ENCODE measurements at places on chromosomes 7 and 10.
A peak's percentile ranks its signal among the peaks of the same experiment; 100 is the strongest.

DNA sequence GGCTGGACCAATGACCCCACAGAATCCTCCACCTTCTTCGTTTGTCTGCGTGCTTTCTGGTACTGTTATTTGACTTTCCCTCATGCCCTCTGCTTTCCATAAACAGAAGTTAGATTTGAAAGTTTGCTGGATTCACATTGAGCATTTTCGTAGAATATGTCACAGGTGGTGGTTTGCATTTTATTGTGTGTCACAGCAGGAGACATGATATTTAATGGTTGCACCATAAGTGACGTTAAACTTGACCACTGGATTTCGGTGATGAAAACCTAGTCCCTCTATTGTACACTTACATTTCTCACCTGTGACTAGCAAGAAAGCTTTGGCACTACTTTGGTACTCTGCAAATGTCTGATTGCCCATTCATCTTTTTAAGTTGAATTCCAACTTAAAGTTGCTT is 15.2 kb upstream of the MKX start:
- no peak for DNase-seq

GRCh38 chr7:44633254-44634186 is 27.1 kb downstream of the OGDH start:
- peak; percentile 45 for DNase-seq

DNA sequence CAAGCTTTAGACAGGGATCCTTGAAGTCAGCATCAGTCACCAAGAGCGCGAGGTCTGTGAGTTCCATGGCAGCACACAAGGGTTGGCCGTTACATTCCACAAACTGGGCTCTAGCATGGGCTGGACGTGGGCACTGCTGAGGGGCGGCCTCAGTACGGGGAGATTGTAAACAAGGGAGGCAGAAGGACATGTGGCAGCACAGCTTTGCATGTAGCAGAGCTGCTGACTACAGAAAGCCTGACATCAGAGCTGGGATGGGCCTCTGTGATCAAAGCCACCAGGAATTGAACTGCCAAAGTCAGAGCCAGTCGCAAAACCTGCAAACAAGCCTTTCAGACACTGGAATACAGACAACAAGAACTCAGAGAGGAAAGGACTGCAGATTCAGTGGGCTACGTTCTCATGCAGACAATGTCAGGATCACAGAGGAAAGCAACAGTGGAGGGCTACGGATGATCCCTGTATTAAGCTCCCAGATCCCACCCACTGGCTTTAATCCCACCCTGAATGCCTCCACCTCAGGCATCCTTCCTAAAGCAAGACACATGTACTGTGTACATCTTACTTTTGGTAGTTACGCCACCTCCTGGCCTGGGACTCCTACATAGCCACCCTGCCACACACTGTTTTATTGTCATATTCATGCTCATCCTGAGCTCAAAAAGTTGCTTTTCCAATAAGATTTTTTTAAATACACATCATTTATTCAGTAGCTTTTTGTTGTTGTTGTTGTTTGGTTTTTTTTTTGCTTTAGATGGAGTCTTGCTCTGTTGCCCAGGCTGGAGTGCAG is 291.1 kb upstream of the IMMP2L start:
- DNase-seq, result no peak

DNA sequence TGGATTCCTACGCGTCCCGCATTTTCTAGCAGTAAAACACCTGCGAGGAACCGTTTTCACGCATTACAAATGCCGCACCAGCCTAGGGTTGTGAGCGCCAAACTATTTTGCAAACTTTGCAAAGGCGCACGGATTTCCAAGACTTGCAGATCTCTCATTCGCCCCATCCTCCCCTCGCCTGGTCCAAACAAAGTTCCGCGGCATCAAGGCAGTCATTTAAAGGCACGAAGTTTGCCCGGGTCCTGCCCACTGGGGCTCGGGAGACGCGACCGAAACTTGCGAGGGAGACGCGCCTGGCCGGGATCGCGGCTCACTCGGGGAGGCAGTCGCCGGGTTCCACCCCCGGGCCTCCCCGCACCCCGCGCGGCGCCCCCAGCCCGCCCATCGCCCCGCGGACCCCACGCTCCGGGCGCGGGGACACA is 613 bp downstream of the USP6NL start:
- peak; percentile 10 for DNase-seq

- DNase-seq, result no peak
These were observed 27.1 kb downstream of the AKR1B1 start for GRCh38 chr7:134431815-134432214.

DNA sequence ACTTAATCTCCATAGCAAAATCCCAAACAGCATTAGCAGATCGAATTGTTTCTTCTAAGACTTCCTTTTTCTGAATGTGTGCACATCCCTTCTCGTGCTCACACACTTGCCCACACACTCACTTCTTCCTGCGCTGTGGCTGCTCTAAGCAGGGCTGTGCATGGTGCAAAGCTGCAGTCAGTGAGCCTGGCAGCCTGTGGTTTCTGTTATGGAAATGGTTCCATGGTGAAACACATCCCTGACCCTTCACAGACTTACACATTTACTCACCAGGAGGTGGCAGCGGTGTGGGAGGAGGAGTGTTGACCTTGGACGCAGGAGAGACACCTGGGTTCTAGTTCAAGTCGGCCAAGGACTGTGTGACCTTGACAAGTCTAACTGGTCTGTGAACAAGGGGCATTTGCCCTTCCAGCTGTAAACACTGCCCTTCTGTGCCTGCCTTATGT is 24.9 kb downstream of the MTURN start:
- no peak for DNase-seq

DNA sequence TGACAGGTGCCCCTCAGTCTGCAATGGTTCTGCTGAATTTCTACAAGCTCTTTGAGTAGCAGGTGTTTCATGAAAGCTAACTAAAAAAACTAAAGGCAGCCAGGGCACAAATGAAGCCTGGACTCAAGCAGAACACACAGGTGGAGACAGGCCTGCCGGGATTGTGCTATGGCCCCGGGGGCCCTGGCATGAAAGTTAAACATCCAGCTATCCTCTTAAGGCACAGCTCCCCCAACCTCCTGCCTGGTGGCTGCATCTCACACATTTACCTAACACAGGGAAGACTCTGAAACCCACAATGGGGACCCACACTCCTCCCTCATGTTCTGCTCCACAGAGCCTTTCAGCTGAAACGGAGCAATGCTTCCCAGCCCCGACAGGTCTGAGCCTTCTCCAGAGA is 76.3 kb upstream of the CAMK2B start:
- DNase-seq, result no peak

DNA sequence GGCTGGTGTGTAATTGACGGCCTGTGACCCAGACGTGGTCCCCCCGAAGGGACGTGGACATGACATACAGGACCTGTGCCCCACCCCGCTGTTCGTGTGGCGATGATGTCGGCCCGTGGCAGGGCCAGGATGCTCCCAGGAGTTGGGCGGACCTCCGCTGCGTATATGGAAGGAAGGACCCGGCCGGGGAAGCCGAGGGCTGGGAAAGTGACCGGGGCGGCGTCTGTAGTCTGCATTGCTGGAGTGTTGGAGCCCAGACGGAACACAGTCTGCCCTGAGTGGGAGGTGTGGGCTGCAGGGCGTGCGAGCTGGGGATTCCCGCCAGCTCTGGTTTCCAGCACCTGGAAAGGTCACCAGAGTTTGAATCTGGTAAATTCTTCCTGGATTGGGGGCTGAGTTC is 45.0 kb upstream of the FOXL3 start:
- DNase-seq, result no peak

DNA sequence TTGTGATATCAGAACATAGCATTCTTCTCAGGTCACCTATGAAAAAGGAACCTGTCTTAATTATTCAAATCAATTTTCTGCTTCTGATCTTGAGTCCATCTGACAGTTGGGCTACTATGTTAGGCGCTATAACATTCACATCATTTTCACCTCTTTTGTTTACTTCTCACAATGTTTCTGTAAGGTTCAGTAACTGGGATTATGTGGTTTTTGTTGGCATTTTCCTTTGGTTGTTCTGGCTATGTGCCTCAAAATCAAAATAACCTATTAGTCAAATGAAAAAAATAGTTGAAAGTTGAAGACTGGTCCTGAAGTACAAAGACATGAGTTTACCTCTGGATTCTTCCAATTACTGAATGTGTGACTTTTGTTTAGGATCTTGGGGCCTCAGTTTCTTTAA is 221.3 kb upstream of the SMIM30 start:
- no peak for DNase-seq

GRCh38 chr10:70120417-70120816 is 12.2 kb downstream of the AIFM2 start:
- no peak for DNase-seq

DNA sequence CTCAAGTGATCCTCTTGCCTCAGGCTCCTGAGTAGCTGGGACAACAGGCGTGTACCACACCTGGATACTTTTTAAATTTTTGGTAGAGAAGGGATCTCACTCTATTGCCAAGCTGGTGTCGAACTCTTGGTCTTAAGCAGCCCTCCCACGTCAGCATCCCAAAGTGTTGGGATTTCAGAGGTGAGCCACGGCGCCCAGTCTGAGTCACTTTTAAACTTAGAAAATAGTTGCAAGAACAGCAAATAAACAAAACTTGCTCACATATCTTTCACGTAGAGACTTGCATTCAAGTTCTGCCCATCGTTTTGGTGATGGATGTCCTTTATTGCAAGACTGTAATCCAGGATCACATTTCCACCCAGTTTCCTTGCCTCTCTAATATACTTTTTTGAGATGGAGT is 16.6 kb downstream of the GTF2I start:
- DNase-seq, result no peak

- peak; percentile 87 for DNase-seq
These were observed at the start of gene BAMBI for GRCh38 chr10:28676968-28677887. Gene BAMBI, plus strand, starts transcription at chr10:28677521. Its CDS starts 377 bp downstream, at chr10:28677898.

DNA sequence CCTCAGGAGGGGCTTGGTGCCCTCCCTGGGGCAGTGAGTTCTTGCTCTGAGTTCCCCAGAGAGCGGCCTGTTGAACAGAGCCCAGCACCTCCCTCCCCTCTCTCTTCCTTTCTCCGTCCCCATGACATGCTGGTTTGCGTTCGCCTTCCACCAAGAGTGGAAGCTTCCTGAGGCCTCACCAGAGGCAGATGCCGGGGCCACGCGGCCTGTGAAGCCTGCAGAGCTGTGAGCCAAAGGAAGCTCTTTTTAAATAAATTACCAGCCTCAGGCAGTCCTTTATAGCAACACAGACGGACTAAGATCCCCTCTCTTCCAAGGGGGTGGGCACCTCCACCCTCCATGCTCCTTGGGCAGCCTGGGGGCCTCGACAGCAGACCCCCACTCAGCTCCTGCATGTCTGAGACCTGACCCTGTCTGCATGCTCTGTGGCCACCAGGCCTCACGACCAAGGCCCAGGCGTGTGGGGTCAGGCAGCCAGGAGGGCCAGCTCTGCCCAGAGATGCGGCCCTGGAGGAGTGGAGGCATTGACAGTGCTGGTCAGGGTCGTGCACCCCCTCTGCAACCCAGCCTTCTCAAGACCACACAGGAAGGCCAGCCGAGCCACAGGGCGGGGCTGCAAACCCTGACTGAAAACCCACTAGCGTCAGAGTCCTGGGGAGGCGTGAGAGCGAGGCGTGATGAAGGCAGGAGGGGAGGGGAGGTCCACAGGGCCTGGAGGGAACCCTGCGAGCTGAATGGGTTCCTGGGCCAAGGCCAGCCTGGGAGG is 54.6 kb upstream of the ADGRA1 start:
- no peak for DNase-seq

GRCh38 chr10:107081644-107082043 is 82.9 kb downstream of the SORCS1 start:
- DNase-seq, result no peak

GRCh38 chr7:66626331-66626934 is 2.2 kb upstream of the KCTD7 start:
- DNase-seq, result no peak

- DNase-seq, result no peak
These were observed 17.3 kb downstream of the NT5C2 start for GRCh38 chr10:103175580-103176285.

- no peak for DNase-seq
These were observed 27.2 kb downstream of the GTF2IRD1 start for GRCh38 chr7:74480861-74481417.

DNA sequence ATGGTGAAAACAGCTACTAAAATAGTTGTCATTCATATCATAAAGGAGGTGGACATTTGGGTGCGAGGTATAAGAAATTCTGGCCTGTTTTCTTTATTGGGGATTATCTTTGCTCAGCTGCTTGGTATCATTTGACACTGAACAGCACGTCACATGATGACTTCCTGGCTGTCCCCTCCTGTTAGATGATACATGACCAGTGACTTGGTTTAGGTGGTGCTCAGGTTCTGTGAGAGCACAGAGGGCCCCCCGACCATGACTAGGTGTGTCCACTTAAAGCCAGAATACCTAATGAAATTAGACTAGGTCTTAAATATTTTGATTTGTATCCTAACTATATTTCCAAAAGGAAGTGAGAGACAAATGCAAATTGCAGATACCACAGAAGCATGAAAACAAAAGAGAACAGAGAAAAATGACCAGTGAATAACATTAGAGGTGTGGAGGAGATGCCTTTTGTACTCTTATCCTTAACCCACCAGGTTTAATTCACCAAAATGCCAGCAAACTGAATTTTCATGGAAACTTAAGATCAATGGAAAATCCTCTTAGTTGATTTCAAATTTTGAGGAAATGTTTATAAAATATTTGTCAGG is 50.6 kb upstream of the GJD4 start:
- no peak for DNase-seq

GRCh38 chr7:45922810-45923209 is 1.7 kb upstream of the IGFBP3 start:
- DNase-seq, result no peak

DNA sequence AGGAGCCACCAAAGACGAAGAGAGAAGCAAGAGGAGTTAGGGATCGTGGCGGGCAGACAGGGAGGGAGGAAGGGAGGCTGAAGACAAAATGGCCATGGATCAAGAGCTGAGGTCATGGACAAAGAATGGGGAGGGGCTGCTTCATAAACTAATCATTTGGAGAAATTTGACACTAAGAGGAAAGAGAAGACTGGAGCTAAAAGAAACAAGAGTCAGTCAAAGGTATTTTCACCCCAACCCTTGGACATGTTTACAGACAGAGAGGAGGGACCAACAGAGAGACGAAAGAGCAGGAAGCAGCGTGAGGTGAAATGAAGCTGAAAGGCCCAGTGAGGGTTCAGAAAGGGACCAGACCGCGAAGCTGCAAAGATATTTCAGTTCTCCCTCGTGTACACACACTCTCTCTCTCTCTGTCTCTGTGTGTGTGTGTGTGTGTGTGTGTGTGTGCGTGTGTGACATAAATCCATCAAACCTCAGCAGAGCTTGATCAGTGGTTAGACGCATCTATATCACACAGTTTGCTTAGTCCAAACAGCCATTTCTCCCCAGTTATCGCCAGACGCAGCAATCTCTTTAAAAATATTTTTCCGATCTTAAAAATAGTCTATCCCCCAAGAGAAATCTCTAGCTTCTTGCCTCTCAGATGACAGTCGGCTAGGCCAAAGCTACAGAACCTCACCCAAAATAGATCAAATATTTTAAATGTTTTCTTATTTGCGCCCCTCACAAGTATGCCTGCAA is 12.5 kb upstream of the CALD1 start:
- no peak for DNase-seq
